Activated T-helper 17 cell treated with anti-CD3 and anti-CD28 coated beads, Interleukin-2, amount 50 U/mL, for 72 hours (primary cell): ENCODE measurements at places on chromosomes 5 and 9. TPM values are rescaled to one million over a fixed set of nuclear protein-coding genes. Genes with fewer than 3 reads are reported as not detected.

Gene IL4
- total RNA-seq: not detected

DNA sequence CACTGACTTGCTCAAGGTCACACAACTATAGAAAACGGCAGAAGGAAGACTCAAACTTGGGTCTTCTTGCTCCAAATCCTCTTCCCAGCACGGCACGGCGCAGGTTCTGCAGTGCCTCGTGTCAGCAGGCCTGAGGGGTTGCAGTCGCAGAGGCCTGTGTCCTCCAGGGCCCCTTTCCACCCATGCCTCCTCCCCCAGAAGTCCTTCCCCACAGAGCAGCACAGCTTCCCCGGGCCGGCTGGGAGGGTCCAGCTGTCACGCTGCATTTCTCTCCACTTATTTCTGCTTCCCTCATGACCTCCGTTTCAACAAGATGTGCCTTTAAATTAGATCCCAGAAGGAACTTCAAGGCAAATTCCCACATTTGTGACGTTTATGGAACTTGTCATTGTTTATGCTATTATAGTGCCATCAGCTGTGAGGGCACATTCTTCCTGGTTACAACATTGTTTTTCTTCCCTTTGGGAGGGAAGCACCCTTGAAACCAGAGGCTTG lies 148.4 kb downstream of the C5orf15 start:
- no peak for ATAC-seq

GRCh38 chr5:14286574-14287421 lies 143.7 kb downstream of the TRIO start:
- no peak for ATAC-seq

DNA sequence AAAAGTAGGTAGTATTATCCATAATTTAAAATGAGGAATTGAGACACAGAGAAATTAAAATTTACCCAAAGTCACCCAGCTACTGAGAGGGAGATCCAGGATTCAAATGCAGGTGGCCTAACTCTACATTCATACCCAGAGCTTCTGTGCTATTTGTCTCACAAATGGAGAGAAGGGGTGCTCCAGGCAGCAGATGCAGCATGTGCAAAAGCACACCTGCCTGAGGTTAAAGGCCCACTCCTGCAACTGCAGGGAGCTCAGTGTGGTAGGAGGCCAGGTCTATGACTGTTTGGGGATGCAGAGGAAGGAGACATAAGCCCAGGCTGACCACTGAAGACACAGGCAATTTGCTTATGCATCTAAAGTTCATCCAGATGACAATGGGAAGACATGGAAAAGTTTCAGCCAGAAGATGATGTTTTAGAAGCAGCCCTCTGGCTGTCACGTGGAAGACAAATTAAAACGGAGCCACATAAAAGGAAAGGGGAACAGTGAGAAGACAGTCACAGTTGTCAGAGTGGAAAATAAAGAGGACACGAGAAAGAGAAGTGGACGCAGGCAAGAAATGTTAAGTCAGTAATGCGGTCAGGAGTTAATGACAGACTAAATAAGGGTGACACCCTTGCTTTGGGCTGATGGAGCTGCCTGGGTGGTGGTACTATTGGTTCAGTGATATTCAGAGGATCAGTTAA lies 214.7 kb downstream of the EBF1 start:
- no peak for ATAC-seq
